Pulmonary artery endothelial cell (primary cell): ENCODE measurements at places on chromosomes 11 and 22.

GRCh38 chr11:110977661-110978060, 265.4 kb upstream of the ARHGAP20 start:
- no peak for DNase-seq

GRCh38 chr11:72519220-72519881, 85.0 kb upstream of the CLPB start:
- no peak for DNase-seq

GRCh38 chr11:123482218-123482617, 52.1 kb downstream of the GRAMD1B start:
- DNase-seq: no peak

- no peak for DNase-seq
Measured at GRCh38 chr11:93567401-93567895, 24.3 kb upstream of the SMCO4 start.

- no peak for DNase-seq
Measured at GRCh38 chr11:10529279-10529678, 11.7 kb downstream of the RNF141 start.

DNA sequence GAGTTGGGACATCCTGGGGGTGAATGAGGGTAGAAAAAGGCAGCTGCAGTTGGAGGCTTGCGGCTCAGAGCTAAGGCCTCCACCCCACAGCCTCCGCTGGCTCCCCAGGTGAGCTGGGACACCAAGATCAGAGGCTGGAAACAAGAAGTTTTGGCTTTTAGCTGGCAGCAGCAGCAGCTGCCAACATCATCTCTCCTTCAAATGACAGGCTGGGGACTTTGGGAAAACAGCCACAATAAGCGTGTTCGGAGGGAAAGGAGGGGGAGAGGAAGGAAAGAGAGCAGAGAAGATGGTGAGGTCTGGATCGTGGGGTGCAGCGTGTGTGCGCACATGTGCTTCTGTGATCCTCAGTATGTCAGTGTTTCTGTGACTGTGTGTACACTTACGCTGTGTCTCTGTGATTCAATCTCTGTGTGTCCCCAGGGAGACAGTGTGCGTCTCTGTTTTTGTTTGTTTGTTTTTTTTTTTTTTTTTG, 62.0 kb upstream of the RASD2 start:
- DNase-seq: no peak

- DNase-seq: peak; percentile 99
Measured at GRCh38 chr11:64916775-64917662, at the start of gene ATG2A. TSS of gene ATG2A (minus strand) at chr11:64917209. CDS start at chr11:64917135, 74 bp downstream.

DNA sequence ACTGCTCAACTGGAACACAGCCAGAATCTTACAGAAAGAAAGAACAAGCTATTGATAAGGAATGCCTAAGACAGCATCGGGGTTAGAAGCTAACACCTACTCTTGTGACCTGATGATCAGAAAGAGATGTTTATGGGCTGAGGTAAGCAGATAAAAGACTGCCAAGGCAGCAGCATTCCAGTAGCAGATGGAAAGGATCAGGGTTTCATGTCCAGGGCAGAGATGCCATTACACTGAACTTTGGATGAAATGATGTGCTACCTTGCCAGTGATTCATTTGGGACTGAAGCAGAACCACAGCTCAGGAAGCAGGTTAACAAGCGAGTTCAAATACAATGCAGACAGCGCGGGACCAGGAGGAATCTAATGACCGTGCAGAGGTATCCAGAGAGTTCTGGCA, 27.1 kb upstream of the APOA1 start:
- DNase-seq: no peak

DNA sequence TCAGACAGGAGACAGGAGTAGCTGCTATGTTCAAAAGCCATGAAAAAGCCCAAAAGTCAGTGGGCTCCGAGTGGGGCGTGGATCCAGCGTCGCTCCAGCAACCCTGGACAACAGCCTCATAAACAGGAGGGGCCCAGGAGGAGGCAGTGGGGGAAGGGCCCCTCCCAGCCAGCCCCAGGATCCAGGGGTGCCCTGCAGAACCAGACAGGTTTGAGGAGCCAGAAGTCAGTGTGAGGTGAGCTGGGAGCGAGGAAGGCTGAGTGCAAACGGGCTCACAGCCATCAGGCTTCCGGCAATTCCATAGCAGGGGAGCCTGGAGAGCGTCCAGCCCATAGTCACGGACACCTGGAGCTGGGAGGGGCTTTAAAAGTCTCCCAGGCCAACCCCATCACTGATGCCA, 217.7 kb downstream of the MN1 start:
- DNase-seq: no peak

- DNase-seq: no peak
Measured at GRCh38 chr22:48263791-48264351, 1501.4 kb downstream of the TBC1D22A start.

DNA sequence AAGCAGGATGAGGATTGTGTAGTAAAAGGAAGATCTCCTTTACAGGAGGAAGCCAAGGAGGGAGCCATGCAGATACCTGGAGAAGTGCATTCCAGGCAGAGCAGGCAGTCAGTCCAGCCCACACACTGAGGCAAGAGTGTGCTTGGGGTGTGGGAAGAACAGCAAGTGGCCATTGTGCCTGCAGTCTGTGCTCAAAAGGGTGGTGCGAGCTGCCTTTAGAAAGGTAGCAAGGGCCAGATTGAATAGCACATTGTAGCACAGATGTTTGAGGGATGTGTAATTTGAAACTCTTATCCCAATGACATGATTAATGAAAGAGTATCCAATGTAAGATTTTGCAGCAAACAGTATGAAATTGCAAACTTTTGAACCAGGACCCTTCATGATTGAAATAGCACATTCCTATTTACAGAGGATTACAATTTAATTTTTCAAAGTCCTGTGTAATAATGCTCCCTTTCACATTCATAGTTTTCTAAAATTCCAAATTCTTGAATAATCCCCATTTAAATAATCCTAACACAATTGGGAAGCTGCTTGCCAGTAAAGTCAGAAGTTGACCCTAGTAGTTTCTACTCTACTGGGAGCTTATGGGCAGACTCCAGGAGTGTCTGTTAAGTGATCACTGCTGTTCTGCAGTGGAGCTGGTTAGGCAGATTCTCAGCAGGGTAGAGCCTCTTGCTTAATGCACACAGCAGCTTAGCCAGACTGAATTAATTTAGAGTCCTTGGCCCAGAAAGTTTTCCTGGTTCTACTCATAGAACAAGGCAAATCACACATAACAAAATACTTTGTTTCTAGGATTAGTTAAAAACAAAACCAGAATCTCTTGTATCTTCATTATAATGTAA, 78.1 kb downstream of the CYB5R2 start:
- no peak for DNase-seq

DNA sequence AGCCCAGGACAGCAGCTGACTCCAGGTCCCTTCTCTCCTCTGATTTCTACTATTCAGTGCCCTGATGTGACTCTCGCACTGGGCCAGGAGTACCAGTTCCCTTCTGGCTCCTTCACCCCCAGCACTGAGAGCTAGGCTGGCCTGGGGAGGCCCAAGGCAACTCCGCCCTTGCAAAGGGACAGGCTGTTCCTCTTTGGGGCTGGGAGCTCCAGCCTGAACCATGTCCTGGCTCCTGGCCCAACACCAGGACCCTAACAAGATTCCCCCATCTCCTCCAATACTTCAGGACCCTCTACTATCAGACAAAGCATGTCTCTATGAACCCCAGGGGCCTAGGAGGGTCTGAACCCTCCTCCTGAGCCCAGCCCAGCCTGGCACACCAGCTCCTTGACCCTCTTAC, 12.5 kb downstream of the CREB3L1 start:
- no peak for DNase-seq

DNA sequence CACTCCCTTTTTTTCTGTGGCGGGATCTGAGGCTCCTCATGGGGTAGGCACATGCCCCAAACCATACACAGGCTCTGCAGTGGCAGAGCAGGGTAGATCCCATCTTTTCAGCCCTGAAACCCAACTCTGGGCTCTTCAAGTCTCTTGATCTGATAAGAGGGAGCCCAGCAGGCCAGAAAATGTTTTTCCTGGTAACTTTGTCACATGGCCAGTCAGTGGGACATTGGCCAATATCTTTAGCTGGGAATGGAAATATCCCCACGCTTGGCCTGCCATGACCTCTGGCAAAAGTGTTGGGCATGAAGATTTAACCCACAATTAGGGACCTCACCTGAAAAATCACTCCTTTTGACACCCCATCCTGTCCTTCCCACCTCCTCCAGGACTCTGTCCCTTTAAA, 8.1 kb downstream of the INPP5J start:
- DNase-seq: no peak

- DNase-seq: no peak
Measured at GRCh38 chr11:23555085-23555484, 694.8 kb upstream of the CCDC179 start.

DNA sequence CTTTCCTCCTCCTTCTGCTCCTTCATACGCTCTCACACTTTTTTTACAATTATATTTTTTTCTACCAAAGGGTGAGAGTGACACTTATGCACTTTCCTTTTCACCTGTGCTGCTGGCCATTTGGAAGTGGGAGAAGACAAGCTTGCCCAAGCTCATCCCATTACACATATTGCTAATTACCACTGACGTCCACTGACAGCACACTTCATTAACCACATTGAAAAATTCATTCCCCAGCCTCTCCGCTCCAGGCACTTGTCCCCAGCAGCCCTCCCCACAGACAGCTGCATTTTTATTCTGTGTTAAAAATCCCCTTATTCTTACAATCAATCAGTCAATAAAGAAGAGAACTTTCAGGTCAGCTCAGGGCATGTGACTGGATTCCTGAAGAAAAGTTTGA, 175.1 kb downstream of the LRRC4C start:
- no peak for DNase-seq

GRCh38 chr11:91066456-91067047, 843.7 kb upstream of the CHORDC1 start:
- no peak for DNase-seq

DNA sequence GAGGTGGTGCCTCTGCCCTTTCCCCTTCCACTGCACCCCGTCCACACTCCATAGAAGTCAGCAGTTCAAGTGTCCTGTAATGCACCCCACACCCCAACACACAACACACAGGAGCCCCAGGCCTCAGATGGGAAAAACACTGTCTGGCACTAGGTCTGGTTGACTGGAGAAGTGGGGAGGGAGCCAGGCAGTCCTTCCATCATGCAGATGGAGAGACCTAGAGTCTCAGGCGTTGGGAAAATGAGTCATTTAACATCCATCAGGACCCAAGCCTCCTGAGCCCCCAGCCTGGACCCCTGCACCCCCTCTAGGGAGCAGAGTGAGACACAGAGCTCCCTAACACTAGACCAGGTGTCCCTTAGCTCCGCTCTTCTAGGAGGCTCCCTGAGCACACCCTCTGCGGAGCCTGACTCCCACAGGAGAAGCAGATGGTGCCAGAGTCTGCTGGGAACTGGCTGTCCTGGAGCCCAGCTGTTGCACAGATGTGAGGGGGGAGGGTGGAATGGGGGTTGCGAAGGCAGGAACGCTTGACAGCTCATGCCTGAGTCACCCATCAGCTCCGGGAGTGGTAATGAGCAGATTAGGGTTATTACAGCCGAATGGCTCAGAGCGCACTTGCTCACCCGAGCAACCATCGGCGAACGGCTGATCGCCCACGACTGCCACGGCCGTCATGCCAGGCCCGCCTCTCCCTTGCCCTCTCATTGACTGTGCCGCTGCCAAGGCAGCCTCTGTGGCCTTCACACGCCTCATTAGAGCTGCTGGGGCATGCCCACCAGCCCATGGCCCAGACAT, 22.1 kb upstream of the SYT7 start:
- no peak for DNase-seq

- no peak for DNase-seq
Measured at GRCh38 chr11:74412733-74413359, 14.6 kb upstream of the PGM2L1 start.

GRCh38 chr11:119431523-119431922, 8.6 kb upstream of the THY1 start:
- DNase-seq: no peak

DNA sequence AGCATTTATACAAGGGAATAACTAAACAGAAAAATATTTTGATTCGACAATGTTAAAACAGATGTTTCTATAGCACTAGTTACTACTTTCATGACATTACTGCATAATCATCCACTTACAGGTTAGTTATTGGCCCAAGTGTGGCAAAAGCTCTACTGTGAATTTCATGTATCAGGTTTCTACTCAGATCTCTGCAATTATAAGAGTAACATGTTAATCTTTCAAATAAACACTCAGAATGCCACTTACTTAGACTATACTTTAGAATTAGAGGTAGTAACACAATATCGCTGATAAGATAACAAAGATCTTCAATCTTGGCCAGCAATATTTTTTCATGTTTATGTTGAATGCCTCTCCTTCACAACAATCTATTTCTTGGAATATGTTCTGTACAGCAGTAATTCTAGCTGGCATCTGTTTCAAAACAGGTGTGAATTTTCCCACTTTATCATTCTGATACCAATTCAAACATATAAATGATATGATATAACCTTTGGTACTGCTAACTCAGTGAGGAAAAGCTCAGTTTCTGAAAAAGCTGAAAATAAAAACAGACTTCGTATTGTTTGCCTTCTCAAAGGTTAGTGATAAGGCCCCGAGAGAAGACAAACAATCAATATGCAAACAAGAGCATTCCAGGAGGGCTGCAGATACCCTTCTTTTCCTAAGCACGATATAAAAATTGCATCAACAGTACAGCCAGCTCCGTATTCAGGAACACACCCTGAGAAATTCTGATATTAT, 11.0 kb upstream of the CCDC34 start:
- DNase-seq: no peak

DNA sequence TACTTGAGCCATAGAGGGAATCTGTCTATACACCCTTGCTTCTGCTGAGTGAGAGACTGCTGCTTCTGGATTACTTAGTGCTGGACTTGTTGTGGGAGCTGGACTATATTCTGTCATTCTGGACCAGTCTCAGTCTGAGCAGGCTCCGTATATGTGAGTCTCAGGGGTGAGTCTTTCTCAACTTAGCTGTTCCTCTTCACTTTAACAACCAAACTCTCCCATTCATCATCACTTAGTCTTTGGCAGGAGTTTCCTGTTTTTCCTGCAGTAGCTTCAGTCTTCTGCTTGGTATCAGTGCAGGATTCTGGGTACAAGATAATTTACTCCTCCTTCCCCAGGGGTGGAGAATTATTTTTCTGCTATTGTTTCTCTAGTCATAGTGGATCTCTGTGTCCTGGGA, 779.5 kb downstream of the METTL15 start:
- no peak for DNase-seq

GRCh38 chr11:64835616-64836447, 8.6 kb downstream of the CDC42BPG start:
- DNase-seq: no peak

- peak; percentile 76 for DNase-seq
Measured at GRCh38 chr11:124837491-124837856, 27.8 kb upstream of the ROBO3 start.

- DNase-seq: peak; percentile 22
Measured at GRCh38 chr11:35077709-35078469, 61.1 kb upstream of the CD44 start.

DNA sequence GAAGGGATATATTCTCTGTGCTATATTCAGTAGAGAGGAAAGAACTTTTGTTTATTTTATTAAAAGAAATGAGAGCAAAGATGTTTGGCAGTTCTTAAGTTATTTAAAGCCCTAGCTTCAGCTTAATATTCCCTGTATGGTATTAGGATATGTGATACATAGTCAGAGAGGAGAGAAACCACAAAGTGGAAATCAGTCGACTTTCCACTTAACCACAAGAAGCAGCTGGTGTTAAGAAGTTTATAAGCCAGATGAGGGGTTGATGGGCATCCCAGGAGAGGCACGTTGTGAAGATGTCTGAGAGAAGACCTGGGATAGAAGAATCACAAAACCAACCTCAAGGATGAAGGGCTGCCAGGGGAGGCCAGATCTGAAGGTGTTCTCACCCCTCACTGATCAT, 23.3 kb upstream of the PHF21B start:
- no peak for DNase-seq
